ENCODE measurements at places on chromosomes 4 and X.

DNA sequence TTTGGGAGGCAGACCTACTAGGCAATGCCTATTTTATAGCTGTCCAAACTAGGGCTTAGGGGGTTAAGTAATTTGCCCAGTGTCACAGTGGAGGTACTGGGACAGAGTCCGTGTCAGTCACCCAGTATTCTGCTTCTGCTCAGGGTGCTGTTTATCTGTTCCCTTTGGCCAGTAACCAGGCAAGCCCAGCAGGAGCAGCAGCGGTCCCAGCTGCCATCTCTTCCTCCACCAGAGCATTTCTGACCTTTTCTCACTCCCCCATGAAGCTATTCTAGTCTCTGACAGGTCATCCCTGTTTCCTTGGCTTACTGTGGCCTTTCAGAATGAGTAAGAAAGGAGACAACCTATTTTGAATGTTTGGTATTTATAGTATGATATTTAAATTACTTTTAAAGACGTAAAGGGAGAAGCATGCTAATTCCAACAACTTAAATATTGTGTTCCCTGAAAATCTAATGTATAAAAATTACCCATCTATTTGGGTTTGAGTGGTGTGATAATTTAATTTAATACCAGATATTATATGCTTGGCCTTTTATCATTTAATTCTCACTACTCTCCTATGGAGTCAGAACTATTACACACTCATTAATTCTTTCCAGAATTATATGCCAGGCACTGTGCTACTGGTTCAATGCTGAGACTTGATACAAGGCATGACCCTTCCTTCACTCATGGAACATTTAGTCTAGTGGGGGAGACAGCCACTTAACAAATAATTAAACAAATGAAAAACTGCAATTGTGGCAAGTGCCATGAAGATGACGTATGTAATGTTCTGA is 60.6 kb downstream of the RPS6KA3 start:
- DNase-seq, result no peak

DNA sequence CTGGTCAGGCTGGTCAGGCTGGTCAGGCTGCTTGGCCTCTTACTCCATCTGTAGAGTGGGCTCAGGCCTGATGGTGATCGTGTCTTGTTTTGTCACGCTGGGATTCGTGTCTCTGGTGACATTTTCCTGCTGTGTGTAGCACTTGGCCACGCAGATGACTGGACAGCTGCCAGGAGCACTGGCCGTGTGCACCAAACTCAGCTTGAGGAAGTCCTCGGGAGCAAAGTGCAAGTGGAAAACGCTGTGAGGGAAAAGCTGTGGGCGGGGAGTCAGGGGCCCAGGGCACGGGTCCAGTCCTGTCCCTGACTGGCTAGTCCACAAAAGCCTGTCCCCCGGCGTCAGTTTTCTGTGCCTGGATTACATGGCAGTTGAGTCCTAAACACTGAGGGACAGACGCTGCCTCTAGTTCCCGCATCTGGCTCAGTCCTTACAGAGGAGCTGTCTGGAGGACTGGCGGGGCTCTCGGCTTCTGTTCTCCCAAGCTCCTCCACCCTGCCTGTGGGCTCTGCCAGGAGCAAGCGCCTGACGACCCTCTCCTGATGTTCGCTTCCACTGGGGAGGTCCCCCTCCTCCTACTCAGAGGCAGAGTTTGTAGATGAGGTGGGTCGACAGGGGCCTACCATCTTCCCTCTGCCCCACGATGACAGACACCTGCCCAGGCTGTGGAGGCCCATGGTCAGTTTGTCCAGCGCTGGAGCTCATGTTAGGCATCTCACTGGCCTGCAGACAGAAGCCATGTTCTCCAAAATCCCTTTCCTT is 35.9 kb upstream of the GRPEL1 start:
- DNase-seq, result no peak

DNA sequence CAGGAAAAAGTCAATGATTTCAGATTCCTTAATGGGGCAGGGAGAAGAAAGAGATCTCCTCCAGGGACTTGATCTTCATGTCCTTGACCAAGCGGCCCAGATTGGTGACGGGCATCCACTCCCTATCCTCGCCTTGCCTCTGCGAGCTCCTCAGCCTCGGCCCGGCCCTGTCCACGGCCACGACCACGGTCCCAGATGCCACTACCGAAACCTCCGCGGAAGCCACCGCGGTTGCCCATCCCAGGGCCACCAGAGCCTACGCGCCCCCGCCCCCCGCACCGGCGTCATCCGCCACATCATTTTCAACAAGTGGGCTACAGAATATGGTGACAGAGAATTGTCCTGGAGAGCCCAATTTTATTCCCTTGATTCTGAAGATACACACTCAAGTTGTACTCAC is 751.2 kb upstream of the PABPC4L start:
- no peak for DNase-seq

DNA sequence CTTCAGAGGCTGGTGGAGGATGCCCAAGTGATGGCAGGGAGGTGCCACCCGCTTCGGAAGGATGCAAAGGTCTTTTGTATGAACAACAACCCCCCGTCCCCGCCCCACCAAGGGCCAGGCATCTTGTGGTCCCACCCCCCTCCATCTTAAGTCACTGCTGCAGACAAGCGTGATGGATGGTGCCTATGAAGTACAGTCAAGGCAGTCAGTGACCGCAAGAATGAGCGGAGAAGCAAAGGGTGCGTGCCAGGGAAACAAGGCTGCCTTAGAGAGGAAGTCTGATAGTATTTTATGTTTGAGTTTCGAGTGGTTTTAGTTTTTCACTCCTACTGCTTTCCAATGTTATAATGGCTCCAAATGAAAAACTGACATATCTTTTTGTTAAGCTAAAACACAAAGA is 68.7 kb upstream of the GPM6B start:
- DNase-seq, result no peak

DNA sequence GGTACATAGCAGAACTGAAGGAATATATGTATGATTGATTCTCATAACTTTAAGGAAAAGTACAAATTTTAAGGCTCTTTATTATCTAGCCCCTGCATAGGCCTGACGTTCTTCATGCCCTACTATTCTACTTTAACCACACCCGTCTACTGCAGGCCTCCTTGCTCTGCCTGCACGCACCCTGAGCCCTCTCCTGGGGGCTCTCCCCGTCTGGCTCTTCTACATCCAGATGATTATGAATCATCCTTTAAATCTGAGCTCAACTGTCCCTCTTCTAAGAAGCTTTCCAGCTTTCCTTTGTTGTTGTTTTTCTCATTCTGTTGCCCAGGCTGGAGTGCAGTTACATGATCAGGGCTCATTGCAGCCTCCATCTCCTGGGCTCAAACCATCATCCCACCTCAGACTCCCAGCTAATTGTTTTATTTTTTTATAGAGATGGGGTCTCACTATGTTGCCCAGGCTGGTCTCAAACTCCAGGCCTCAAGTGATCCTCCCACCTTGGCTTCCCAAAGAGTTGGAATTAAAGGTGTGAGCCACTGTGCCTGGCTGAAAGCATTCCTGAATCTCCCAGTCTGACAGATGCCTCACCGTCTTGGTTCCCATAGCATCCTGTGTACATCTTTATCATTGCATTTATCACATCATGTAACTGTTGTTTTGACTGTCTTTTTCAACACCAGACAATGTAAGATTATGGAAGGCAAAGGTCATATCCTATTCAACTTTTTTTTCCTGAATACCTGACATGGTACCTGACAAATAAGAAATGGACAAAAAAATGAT is 89.2 kb downstream of the WDFY3 start:
- DNase-seq, result no peak

DNA sequence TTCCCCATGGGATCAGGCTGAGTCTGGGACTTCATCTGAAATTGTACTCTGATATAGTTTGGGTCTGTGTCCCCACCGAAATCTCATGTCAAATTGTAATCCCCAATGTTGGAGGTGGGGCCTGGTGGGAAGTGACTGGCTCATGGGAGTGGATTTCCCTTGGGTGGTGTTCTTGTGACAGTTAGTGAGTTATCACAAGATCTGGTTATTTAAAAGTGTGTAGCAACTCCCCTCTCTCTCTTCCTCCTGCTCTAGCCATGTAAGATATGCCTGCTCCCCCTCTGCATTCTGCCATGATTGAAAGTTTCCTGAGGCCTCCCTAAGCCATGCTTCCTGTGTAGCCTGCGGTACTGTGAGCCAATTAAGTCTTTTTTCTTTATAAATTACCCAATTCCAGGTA is 61.0 kb downstream of the RASGEF1B start:
- DNase-seq, result no peak

Measured in activated T-helper 1 cell treated with Interleukin-2 at 50 U/mL for 16 hours (primary cell).